ENCODE measurements at places on chromosomes 7 and 10. TPM values are rescaled to one million over a fixed set of nuclear protein-coding genes. Genes with fewer than 3 reads are reported as not detected.

The TMEM229A gene
- total RNA-seq, result not detected

The RPEL1 gene
- total RNA-seq, result not detected

DNA sequence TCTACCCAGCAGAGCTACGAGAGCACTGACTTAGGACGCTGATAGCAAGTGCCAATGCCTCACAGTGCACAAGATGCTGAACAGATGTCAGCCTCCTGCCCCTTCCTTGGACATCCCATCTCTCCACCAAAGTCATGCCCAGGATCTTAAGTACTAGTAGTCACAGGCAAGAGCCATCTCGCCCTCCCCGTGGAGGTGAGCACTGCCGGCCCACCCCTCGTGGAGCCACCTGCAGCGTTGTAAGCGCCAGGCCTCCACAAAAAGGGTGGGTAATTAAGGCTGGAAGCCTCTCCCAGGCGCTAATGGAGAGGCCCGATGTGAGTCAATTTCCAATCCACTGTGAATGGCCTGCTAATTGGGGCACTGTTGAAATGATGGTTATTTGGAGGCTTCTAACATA lies 156.2 kb downstream of the GRID1 start:
- H3K27me3 ChIP-seq, result peaks cover 2% of the 10 kb centered on the region
- no peak for DNase-seq
- no peaks in the 10 kb centered on the region for H3K4me1 ChIP-seq
- H3K36me3 ChIP-seq, result no peaks in the 10 kb centered on the region

- no peaks in the 10 kb centered on the region for H3K36me3 ChIP-seq
- H3K4me3 ChIP-seq, result no peak overlapping the region
- H3K27ac ChIP-seq, result no peak overlapping the region
- no peak for DNase-seq
- no peaks in the 10 kb centered on the region for H3K4me1 ChIP-seq
- H3K27me3 ChIP-seq, result peaks cover 5% of the 10 kb centered on the region
Observed at GRCh38 chr10:1257274-1257673, 201.1 kb downstream of the WDR37 start.

GRCh38 chr10:132536241-132536876 lies 1.2 kb upstream of the INPP5A start:
- DNase-seq, result peak; percentile 48
- H3K36me3 ChIP-seq, result no peaks in the 10 kb centered on the region
- H3K27ac ChIP-seq, result peak overlapping the region; percentile 83
- H3K4me1 ChIP-seq, result peaks cover 43% of the 10 kb centered on the region

All from muscle of leg (tissue), 16 donors.